ENCODE measurements at places on chromosomes 7 and 10.

DNA sequence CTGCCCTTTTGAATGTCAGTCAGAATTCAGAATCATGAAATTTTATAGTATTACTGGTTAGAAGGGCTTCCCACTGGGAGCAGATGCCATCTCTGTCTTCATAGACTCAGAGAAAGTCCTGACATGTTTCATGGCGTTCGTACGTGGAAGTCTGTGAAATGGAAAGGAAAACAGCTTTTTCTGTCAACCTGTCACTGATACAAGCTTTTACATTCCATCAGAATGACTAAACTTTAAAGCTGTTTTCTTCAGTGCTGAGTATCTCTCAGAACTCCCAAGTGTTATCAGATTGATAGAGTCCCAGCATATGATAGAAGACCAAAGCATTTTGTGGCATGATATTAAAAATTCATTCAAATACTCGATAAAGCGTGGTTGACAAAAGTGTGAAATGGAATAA lies 726.7 kb upstream of the GALNT17 start:
- no peak for DNase-seq

GRCh38 chr7:106418094-106418493 lies 133.3 kb upstream of the NAMPT start:
- DNase-seq, result no peak

GRCh38 chr7:7414791-7415603 lies 120.7 kb downstream of the COL28A1 start:
- no peak for DNase-seq

DNA sequence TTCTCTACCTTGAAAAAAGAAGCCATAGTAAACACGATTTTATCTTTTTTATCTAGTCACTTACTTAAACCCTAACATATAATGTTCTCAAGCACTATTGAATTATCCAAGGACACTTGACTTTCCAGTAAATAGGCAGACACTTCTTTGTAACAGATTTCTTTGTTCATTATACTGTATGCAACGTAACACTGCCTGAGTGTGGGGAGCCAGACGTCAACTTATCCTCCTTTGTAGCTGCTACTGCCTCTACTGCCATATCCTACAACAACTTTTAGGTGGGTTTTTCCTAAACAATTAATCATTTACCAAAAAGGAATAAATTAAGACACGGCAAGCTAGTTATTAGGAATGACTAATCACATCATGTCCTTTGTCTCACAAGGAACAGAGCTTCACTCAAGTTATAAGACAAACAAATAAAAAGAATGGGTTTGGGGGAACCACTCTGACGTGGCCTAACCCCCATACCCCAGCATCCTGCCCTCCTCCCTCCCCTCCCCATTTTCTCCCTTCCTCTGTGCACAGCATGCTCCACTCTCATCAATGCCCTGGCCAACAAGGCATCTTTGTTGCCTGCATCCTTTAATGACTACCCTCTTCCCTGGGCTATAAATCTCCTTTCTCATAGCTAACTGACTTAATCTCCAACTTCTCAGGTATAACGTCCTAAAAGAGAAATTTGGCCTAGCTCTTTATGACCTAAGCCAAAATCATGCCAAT lies 43.3 kb downstream of the DOCK4 start:
- DNase-seq, result no peak

DNA sequence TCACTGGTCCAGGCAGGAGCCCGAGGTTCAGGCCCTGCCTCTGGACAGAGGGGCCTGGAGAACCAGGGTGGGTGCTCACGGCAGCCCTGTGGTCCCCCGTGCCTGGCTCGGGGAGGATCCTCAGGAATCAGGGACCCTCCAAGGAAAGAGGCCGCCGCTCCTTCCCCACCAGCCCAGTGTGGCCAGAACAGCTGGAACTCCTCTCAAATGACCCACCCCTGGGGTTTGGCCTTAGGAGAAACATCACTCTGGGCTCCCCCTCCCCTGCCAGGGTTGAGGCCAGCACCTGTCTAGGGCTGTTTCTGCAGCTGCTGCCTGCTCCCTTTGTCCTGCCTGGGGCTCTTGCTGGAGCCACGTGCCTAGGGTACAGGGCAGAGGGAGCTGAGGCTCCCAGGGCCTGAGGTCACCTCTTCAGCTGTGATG lies 161.0 kb downstream of the RNF216 start:
- no peak for DNase-seq

DNA sequence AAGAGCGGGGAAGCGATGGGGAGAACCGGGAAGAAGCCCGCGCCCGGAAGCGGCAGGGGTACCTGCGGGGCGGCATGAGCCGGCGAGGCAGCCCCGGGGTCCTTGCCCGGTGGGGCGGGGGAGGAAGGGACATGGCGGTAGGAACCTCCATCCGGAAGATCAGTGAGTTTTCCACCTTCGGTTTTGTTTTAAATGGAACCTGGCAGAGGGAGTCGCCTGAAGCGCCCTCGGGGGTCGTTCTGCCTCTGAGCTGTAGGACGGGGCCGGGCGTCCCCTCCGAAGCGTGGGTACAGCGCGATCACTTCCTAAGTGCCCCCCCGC lies 471 bp downstream of the PFKP start:
- DNase-seq, result no peak

- no peak for DNase-seq
Observed at GRCh38 chr7:26188206-26188956, 12.2 kb downstream of the HNRNPA2B1 start.

All from cortex of kidney (tissue), 1 donor.